Fibroblast of skin of right biceps (primary cell): ENCODE measurements at places on chromosomes 5 and 9.

GRCh38 chr5:72508241-72509170 lies 1.3 kb upstream of the ZNF366 start:
- DNase-seq = no peak

DNA sequence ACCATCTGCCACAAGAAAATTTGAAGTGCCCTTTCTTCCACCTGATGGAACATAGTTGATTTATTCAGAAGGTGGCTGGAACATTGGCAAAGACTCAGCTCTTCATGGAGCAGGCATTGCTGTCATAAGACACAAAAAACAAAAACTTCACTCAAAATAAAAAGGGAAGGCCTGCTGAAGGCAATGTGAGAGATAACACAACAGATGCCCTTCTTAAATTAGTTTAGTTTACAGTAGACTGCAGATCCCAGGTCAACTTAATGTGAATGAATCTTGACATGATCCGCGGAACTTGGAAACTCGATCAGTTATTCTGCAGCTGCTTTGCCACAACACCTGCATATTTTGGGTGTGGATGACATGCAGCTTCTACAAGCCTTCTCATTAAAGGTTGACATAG lies 159.8 kb upstream of the PLCXD3 start:
- DNase-seq = no peak

GRCh38 chr9:33620738-33621439 lies 96.8 kb downstream of the ANKRD18B start:
- peak; percentile 85 for DNase-seq

DNA sequence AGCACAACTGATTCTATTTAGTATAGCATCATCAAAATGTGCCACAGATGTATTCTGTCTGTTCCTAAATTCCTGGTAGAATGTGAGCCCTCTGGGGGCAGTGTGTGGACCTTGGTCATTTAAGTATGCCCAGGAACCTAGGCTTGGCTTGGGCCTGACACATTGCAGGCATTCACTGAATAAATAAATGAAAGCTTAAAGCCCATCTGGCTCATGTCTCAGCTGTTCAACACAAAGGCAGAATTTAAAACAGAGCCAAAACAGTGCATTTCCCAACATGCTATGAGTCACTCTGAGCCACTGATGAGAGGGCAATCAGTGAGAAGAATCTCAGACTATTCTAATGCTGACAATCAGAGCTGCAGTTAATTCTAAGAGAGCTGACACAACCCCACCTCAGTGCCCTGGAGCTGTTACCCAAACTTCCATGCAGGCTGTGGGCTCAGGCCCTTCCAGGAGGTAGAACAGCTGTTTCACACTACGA lies 8.1 kb downstream of the FAM193B start:
- peak; percentile 97 for DNase-seq

- no peak for DNase-seq
These were observed 5.8 kb upstream of the CARNMT1 start for GRCh38 chr9:75033791-75034473.

- no peak for DNase-seq
These were observed 96.3 kb upstream of the CPEB4 start for GRCh38 chr5:173791878-173792277.

GRCh38 chr9:26462751-26463150 lies 429.9 kb downstream of the CAAP1 start:
- DNase-seq = no peak

- DNase-seq = no peak
These were observed 57.9 kb downstream of the C5orf15 start for GRCh38 chr5:133910571-133910970.

DNA sequence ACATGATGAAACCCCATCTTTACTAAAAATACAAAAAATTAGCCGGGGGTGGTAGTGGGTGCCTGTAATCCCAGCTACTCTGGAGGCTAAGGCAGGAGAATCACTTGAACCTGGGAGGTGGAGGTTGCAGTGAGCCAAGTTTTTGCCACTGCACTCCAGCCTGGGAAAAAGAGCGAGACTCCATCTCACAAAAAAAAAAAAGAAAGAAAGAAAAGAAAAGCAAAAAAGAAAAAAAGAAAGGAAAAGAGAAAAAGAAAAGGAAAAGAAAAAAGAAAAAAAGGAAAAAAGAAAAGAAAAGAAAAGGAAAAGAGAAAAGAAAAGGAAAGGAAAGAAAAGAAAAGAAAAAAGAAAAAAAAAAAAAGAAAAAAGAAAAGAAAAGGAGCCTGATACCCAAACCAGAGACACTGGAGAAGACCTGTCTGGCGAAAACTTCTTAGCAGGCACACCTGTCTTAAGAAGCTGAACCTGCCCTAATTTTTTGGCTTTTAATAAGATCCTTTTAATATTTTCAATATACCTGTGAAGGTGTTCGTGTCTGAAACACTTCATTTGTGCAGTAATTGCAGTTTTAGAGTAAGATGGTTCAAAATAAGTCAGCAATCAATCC lies 164.7 kb upstream of the IRX2 start:
- DNase-seq = no peak

DNA sequence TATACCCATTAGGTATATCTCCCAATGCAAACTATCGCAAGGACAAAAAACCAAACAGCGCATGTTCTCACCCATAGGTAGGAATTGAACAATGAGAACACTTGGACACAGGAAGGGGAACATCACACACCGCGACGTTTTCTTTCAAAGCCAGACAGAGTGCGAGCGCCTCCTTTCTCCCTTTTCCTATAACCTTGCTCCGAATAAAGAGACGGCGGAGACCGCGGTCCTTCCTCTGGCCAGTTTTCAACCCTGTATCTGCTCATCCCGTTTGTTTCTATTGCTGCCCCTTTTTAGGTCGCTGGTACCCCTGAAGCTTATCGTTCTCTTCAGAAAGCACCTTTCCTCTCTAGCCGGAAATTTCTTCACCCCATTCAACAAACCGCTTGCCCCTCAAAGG lies 1.3 kb downstream of the LVRN start:
- no peak for DNase-seq

- no peak for DNase-seq
These were observed 36.3 kb downstream of the STK10 start for GRCh38 chr5:172151661-172152210.

GRCh38 chr9:97638666-97639065 lies 5.0 kb downstream of the NCBP1 start:
- DNase-seq = no peak

- no peak for DNase-seq
These were observed 31.7 kb downstream of the FUBP3 start for GRCh38 chr9:130610862-130611707.

DNA sequence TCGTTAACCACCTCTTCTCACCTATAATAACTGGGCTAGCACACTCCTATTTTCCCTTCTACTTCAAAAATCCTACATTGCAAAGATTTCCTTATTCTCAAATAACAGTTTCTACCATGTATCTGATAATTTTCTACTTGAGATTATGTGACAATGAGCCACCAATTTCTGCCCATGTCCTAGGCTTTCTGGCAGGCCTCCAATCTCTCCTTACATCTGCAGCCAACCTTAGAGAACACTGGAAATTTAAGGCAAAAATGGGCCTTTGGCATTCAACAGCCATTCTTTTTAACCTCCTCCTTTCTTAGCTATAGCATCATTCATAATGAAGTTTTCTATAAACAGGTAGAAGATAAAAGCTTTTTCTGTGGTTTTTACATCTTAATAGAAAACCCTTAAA lies 225.1 kb downstream of the ARRDC3 start:
- DNase-seq = no peak

GRCh38 chr9:118882684-118883083 lies 486.6 kb downstream of the BRINP1 start:
- DNase-seq = peak; percentile 80

DNA sequence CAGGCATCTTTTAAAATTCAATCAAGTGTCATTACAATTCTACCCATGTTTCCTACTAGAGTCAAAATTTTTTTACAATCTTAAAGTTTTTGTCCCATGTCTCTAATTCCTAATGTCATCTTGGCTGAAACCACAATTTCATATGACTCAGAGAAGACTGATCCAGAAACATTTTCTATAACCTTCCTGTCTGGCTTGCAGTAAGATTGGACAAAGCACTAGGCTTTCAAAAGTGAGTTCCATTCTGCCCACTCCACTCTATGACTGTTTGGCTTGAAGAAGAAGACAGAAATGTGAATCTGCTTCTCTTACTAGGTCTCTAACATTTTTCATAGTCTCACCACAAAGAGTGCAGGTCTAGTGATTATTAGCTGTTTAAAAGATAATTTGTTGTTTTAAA lies 88.8 kb downstream of the NR3C1 start:
- DNase-seq = peak; percentile 88

DNA sequence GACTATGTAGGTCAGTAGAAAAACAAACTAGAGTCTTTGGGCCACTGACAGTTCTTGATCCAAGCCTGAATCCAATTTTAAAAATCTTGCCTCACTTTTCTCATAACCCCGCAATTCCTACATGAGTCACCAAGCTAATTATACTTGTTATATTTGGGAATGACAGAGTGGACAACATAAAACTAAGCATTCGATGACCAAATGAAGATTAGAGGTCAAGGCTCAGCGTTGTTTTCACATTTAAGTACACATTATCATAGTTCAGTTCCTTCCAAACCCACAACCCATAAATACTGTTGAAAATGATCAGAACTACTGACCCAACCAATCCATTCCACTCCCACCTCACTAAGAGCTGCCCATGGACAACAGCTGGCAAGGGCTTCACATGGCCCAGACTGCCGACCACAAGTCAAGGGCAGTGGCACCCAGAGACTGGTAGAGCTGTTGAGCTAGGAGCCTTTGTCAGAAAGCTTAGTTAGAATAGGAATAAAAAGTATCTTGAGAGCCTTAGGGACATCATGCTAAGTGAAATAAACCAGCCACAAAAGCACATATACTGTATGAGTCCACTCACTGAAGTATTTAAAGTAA lies 64.2 kb downstream of the MYO10 start:
- peak; percentile 45 for DNase-seq

DNA sequence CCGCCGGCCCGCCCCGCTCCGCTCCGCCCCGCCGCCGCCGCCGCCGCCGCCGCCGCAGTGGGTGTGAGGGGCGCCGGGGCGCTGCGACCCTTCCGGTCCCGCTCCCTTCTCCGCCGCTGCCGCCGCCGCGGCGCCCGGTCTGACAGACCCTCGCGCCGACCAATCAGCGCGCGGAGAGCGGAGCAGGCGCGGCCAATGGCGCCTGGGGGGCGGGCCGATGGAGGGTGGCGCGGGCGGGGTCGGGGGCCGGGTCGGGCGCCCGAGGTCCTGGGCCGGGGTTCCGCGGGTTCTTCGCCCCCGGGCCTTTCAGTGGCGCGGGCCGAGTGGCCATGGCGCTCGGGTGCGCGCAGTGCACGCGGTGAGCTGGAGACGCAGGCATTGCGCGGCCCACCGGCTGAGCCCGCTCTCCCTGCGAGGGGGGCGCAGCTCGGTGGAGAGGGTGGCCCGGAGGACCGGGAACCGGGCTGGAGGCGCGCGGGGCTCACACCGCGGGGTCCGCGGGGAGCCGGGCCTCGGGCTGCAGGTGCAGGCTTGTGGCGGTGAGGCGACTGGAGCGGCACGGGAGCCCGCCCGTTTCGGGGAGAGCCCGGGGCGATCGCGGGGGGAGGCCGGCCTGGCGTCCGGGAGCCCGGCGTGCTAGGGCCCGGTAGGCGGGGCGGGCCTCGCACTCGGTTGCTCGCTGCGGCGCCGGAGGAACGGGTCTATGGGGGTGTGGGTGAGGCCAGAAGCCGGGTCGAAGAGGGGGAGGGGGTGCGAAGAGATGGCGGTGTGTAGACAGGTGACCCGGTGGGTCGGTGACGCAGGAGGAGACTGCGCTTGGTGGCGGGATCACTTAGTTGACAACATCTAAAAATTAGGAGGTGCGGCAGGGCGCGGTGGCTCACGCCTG lies at the start of gene MAPK9:
MAPK9 (minus strand) TSS at position 141 of the 889 bp plus-strand sequence. CDS start 11,522 bp downstream, outside the sequence.
- DNase-seq = peak; percentile 83

GRCh38 chr5:88509403-88509802 lies 240.8 kb upstream of the TMEM161B start:
- no peak for DNase-seq

DNA sequence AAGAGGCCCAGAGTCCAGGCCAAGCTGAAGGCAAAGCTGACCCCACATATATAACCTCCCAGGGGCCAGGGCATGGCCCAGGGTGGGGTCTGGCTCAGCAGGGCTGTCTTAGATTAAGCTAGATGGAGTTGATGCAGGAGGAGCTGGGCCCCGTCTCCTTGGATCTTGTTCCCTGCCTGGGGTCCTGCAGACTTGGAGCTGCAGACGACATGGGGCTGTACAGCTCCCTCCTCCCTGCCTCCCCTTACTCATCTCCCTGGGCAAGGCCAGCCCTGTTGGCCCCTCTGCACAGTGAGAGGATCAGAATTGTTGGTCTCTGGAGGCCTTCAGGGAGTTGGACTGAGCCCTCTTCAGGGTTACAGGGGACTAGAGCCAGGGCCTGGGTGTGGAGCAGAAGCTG lies 134.9 kb downstream of the RGS3 start:
- DNase-seq = no peak

- DNase-seq = peak; percentile 26
These were observed 98.4 kb upstream of the GNAQ start for GRCh38 chr9:78130004-78130403.

DNA sequence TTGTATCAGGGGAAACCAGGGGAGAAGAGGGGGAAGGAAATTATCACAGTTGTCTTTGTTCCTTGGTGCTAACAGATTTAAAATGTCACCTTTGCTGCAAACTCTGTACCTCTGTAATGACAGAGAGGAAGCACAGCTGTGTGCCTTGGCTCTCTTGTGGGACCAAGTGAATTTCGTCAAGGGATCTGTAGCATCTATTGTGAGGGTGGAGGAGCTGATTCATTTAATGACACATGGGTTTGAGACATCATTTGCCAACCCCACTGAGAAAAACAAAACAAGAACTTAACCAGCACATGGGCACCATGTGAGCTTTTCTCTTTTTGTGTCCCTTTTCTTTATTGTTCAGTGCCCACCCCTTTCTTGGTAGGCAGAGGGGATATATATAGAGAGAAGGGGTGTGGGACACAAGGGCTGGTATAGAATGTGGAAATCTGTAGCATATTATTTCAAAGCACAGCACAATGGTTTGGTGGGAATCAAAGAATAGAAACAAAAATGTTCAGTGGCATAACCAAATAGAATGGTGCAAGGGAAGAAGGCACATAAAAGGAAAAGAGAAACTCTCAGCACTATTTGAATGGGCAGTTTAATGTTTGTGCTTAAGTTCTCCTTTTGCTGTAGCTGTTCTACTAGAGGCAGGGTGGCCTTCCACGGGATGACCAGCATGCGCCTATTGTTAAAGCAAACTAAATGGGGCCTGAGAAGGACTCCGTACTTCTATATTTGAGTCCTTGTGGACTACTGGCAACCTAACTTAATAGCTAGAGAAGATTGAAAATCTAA lies 63.3 kb downstream of the LIX1 start:
- peak; percentile 5 for DNase-seq

DNA sequence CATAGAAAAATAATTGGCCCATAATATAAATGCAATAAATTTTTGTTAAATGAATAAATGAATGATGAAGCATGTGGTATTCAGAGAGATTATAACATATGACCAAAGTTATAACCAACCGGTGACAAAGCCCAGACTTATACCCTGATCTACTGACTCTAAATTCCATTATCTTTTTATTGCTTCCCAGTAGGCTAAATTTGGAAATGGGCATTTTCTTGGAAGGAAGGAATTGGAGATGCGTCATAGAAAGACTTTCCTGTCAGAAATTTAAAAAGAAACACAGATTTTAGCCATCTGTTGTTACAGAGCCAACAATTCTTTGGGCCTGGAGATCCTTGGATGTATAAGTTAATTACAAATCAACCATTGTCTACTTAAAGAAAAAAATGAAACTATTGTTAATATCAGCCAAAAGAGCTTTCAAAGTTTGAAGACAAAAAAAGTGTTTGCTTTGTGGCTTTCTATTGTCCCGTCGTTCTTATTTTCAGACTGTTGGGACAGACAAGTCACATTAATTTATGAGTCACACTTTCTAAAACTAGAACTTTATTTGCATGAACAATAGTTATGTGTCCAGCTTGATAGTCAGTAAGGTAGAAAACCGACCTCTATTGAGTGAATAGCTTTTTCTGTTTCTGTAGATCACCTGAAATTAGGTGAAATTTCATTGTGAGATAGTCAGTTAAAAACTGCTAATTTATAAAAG lies 428.7 kb downstream of the GABRG2 start:
- peak; percentile 53 for DNase-seq
